CD4-positive, alpha-beta memory T cell (primary cell): ENCODE measurements at places on chromosomes 11 and 22.

DNA sequence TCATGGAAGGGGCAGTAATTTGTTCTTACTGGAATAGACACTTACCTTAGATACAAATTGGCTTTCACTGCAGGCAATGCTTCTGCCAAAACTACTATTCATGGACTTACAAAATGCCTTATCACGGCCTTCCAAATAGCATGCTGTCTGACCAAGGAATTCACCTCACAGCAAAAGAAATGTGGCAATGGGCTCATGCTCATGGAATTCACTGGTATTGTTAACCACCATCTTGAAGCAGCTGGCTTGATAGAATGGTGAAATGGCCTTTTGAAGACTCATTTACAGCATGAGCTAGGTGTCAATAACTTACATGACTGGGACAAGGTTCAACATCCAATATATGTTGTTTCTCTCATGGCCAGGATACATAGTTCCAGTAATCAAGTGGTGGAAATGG lies 21.9 kb downstream of the OR5B21 start:
- no peak for DNase-seq

DNA sequence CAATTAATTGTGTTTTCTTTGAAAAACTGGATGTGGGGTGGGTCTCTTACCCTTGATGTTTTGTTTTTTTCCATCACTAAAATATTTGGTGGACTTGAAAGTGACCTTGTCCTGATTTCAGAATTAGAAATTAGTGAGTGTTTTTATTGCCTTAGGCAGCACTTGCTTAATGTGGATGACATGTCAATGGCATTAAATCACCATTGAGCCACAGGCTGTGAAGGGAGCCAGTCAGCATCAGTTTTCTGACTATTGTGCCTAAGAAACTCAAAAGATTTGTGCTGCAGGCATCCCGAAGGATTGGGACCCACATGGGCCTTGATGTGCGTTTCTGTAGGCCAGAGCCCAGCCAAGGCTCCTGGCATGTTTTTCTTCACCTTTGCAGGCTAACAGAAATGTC lies 53.8 kb downstream of the SWAP70 start:
- DNase-seq: no peak

DNA sequence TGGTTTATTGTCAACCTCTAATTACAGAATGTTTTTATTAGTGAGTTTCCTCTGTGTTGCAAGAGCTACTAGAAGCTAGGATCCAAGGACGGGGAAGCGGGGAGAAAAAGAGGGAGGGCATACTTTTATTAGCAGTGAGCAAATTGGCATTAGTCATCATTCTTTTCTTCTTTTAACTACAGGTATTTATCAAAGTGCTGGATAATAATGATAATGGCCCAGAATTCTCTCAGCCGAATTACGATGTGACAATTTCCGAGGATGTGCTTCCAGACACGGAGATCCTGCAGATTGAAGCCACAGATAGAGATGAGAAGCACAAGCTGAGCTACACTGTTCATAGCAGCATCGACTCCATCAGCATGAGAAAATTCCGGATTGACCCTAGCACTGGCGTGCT lies 179.7 kb upstream of the MTNR1B start:
- no peak for DNase-seq

DNA sequence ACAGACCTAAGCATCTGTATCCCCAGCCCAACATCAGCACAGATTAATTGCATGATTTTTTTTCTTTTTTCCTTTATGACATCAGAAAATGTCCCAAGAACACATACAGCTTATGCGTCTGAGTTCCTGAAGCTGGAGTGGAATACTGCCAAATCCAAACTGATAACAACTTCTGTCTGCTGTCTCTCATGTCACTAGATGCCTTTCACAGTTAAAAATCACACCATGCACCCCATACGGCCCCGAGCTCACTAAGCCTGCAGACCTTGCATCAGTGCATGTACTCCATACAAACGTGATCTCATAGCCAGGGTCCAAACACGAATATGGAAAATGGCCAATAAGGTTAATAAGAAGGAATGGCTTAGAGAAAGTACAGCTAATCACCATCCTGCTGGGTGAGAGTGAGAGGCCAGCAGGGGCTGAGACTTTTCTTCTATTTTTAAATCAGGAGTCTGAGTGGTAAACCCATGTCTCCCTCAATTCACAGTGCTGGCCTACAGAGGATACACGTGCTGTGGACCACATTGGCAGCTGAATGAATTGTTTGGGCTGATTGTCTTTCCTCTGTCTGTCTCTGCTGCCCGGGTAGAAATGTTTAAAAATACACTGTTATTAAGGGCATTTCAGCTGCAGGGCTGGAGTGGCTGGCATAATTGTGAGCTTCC lies 350.6 kb upstream of the RAG2 start:
- no peak for DNase-seq

- DNase-seq: no peak
Observed at GRCh38 chr11:87275176-87275575, 237.4 kb downstream of the TMEM135 start.

GRCh38 chr11:77411717-77412441 lies 62.0 kb downstream of the PAK1 start:
- DNase-seq: peak; percentile 78

GRCh38 chr22:31496007-31496734 lies at the start of gene SFI1:
SFI1 (plus strand) TSS chr22:31496536; CDS start chr22:31508285, 11,749 bp downstream.
- peak; percentile 96 for DNase-seq

- no peak for DNase-seq
Observed at GRCh38 chr22:46251266-46251665, 1.2 kb upstream of the CDPF1 start.

- peak; percentile 68 for DNase-seq
Observed at GRCh38 chr22:36435516-36436415, 45.7 kb downstream of the TXN2 start.

GRCh38 chr11:70713988-70714665 lies 315.8 kb downstream of the CTTN start:
- no peak for DNase-seq

DNA sequence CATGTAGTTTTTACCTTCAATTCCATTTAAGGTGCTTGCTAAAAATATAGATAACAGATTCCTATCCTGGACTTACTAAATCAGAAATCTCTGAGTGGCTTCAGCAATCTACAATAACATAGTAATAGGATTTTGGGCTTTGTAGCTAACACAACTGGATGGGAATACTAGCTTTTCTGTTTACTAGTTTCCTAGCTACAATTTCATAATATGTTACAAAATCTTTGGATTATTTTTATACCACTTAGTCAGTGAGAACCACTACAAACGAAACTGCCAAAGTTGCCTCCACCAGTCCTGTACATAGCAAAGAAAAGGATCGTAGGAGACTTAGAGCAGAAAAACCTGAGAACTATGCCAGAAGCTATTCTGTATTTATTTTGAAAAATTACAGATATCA lies 87.7 kb upstream of the ANO3 start:
- no peak for DNase-seq

DNA sequence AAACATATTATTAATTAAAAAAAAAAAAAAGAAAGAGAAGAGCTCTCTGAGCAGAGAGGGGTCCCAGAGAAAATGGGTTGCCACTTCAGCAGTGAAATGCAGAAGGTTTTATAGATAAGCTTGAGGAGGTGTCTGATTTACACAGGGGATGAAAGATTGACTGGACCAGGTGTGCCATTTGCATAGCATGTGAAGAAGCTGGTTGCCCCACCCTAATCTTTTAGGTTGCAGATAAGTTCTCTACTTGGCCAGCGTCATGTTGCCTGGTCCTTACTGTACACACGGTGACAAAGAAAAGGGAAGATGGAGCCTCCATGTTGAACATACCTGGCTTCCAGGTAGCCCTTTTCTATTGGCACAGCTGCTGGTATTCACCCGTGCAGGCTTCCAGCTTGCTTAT lies 41.4 kb downstream of the MS4A2 start:
- DNase-seq: no peak

GRCh38 chr11:62539238-62539925 lies 7.2 kb downstream of the AHNAK start:
- peak; percentile 80 for DNase-seq

- DNase-seq: no peak
Observed at GRCh38 chr11:62353841-62354240, 16.6 kb downstream of the ASRGL1 start.

DNA sequence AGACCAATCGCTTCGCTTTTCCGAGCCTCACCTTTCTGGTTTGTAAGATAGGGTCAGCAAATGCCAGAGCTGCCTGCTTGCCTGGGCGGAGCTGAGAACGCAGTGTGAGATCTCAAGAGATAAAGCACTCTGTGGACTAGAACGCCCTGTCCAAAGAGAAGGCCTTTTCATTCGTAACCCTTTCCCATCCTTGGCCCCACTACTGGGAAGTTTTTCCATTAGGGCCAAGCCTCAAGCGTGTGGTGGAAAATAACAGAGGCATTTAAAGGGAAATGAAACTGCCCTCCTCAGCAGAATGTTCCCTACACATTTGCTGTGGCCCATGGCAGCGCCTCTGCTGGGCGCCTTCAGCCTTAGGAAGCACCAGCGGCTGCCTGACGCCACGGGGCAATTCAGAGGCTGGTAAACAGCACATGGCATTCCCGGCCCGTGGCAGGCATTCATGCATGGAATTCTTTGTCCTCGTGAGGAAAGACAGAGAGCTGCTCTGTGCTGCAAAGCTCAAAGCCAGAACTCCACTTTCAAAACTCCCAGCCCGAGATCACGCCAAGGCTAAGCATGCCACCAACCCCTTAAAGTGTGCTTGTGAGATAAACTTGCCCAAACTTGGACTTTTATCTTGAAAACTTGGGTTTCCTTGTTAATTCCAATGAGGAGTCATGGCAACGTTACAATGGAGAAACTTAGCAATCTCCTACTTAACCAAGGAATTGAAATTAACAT lies 38.1 kb downstream of the AHNAK start:
- DNase-seq: no peak

DNA sequence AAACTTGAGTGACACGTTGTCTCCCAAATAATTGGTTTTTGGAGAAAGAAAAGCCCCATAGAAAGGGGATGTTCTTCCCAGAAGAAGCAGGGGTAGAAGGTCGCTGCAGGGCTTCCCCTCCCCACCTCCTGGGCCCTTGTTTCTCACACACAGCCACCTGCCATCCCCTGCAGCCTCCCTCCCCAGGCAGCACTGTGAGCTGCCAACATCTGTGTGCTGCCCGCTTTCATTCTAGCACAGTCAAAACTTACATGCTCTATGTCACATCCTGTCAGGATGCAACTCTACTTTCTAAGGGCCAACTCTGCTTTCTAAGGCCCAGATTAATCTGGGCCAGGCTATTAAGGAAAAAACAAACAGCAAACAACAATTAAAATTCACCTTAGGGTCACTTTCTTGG lies 309.4 kb upstream of the ZC3H12C start:
- no peak for DNase-seq

GRCh38 chr11:46666516-46666915 lies 33.9 kb downstream of the ARHGAP1 start:
- DNase-seq: no peak

DNA sequence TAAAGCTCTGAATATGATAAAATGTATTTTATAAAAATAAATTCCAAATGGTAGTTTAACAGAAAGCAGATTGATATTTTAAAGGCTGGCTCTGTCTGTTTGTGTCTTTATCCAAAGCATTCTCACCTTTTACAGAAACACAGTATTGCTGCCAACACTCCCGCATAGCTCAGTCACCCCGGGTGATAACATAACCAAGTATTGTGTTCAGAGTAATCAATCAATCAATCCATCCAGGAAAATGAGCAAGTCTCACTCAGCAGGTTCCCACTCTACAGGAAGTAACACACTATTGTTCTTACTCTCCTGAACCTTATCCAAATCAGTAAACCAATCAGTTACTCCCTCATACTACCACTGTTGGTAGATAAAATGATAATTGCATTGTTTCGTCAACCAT lies 203.4 kb downstream of the LRRC4C start:
- DNase-seq: no peak

DNA sequence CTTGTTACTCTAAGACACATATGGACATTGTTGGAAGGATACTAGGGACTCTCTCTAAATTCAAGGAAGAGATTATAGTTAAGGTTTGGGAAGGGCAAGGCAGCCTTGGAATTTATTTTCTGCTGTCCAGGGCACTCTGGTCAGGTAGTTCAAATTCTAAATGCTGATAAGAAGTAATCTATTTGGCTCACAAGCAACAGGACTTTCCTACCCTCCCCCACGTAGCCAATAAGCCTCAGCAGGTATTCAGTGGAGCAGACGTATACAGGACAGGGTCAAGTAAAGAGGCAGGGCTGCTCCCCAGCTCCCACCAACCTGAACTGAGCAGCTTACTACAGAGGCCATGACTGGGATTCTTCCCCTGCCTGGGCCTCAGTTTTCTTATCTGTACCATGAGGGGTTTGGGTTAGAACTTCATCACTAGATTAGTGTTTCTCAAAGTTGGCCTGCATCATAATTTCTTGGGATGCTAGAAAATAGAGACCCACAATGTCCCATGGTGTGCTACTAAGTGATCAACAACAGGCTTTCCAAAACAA lies 6.1 kb upstream of the INSC start:
- DNase-seq: no peak

GRCh38 chr11:68889948-68890446 lies 13.6 kb downstream of the MRPL21 start:
- no peak for DNase-seq

- no peak for DNase-seq
Observed at GRCh38 chr11:16377746-16378145, 21.4 kb upstream of the SOX6 start.

GRCh38 chr11:85886089-85887056 lies 31.2 kb downstream of the CCDC83 start:
- DNase-seq: no peak

DNA sequence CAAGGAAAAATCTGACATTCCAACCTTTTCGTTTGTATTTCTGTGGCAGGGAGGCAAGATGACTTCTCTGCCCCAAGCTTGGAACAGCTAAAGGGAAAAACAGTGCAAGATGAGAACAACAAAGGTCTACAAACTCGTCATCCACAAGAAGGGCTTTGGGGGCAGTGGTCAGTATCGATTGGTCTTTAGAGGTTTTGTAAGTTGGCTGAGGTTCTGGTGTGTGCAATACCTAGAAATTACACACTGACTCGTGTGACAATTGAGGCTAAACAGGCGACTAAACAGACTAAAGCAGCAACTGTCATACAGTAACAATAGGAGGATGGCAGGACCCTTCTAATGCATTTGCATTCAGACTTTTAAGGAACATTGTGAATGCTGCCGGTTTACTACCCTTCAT lies 994 bp downstream of the DEPDC5 start:
- DNase-seq: no peak

GRCh38 chr22:37329238-37330140 lies 47.2 kb downstream of the CYTH4 start:
- no peak for DNase-seq

- DNase-seq: no peak
Observed at GRCh38 chr22:36017651-36018091, 11.0 kb downstream of the RBFOX2 start.

GRCh38 chr22:43293259-43293654 lies 49.9 kb downstream of the SCUBE1 start:
- no peak for DNase-seq
